ENCODE measurements at places on chromosomes 1 and 21.

GRCh38 chr1:69737527-69738185, 169.9 kb downstream of the LRRC7 start:
- no peak for DNase-seq

DNA sequence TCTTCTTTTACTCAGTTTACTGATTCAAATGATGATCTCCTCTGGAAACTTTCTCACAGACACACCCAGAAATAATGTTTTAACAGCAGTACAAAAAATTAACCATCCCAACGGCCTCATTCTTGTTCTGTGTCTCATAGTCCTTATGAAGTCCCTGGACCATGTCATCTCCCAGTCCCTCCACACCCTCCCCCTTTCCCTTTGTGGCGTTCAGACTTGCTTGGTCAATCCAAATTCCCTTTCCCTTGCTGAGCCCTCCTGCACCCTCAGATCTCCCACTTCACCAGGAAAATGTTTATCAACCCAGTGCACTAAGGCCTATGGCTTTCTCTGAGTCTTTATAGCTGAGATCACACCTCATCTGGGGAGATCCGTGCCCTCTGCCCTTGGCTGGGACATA, 85.9 kb downstream of the CENPF start:
- DNase-seq: no peak

- DNase-seq: no peak
Measured at GRCh38 chr1:207077012-207077411, 11.6 kb upstream of the C4BPB start.

DNA sequence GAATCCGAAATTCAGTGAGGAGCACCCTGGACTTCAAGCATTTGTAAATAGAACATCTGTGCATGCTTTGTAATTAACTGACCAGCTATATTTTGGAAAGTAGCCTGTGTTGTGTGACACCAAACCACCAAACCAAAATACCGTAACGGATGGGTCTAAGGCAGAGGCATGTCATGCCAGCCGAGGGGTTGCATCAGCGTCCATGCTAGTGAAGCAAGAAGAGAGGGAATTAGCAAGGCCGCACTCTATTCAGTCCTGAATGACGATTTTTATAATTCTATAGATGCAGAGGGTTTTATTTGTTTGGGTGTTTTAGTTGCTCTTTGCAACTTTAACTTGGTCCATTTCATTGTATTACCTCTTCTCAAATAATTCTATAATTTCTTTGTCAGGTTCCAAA, 116.8 kb upstream of the SMYD2 start:
- no peak for DNase-seq

DNA sequence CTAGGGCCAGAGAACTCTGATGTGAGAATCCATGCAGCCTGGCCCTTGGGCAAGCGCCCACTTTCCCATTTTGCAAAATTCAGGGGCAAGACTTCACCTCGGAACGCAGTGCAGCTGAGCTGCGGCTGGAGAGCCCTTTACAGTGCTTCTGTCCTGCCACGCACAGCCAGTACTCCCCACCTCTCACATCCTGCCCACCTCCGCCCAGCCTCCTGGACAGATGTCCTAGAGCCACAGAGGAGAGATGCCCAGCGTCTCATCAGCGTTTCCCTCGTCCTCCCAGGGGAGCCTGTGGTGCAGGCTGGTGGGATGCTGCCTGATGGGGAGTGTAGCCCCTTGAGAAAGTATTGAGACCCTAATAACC, 29.6 kb downstream of the RUNX3 start:
- DNase-seq: no peak

- no peak for DNase-seq
Measured at GRCh38 chr1:30444401-30444800, 279.0 kb downstream of the MATN1 start.

DNA sequence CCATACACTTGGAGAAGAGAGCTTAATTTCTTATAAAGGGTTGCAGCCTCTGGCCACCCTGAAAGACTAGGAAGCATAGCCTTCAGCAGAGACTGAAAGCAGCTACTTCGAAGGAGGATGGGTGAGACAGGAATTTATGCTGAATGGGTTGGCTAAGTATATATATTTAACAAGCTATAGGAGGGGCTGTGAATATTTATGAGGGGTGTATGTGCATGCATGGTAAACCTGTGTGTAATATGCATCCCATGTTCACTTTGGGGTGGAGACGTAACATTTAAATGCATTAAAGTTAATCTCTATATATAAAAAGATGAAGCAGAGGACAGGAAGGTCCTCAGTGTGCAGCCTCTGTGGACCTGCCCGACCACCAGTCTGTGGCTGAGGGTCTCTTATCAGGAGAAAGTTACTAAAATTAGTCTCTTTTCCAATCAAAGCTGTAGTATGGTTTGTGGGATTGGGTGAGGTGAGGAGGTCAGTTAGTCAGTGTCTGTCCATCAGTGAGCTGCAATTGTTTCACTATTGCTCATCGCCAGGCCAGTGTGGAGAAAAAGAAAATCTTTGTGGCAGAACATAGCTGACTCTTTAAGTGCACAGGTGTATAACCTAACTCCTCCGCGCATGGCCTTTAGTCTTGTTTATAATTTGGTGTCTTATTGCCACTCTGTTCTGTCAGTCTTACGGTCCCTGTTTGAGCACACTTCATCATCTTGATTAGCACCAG, 35.4 kb upstream of the DSCAM start:
- no peak for DNase-seq

DNA sequence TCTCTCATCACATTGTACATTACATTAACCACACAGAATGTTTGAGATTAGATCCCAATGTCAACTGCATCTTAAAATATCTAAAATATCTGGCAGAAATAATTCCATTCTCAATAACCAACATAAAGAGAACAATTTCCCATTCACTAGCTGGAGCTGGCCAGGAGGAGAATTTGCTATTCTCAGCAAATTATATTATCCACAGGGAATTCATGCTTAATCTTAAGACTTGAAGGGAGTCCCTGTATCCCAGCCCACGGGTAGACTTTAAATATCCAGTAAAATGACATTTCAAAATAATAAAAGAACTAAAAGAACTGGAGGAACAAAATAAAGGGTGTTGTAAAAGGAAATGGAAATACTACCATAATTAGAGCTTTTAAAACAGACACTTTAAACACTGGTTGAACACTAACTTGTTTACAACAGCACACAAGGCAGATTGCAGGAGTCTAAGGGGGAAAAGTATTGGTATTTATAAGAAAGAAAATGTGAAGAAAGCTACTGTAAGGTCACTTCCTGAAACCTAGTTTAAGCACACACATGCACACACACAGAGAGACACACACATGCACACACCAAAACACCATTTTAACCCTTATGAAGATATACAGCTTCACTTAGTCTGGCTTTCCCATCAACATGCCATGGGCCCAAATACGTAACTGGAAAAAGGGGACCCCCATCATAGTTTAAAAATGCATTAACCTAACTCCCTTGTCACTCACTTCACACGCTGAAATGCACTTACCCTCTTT, 107.0 kb downstream of the PTPN14 start:
- no peak for DNase-seq

GRCh38 chr1:81004011-81004410, 796.7 kb upstream of the ADGRL2 start:
- DNase-seq: no peak

DNA sequence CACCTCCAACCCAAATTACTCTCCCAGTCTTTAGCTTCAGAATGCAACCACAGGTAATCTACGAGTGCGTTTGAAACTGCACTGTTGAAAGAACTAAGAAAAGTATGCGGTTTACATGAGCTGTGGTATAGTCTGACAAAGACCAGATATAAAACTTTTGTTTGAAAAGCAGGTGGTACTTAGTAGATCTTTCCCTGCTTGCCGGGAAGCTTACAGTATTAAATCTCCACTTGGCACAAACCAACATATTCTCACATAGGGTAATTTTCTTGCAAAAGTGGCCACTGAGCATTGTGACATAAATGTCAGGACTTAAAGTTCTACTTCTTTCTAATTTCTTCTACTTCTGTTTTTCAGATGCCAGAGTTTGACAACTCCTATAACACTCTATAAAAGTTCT, 8.4 kb downstream of the RGS2 start:
- no peak for DNase-seq

GRCh38 chr1:230079199-230080024, 12.4 kb downstream of the GALNT2 start:
- DNase-seq: no peak

- DNase-seq: no peak
Measured at GRCh38 chr1:235078480-235079381, 49.9 kb downstream of the TOMM20 start.

DNA sequence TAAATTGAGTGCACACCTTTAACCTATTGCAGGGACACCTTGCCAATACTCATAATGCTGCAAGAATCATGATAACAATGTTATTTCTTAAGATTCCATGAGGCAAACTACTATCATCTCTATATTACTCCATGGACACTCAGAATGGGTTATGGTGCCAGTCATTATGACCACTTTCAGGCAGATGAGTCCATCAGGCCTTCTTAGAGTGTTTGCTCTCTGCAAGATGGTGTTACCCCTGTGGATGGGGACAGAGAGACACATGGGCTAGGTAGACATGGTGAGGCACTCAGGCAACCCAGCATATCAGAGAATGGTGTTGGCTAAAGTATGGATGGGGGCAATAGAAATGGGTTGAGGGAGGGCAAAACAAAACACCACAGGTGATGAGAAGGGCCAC, 59.7 kb downstream of the XCL2 start:
- DNase-seq: no peak

DNA sequence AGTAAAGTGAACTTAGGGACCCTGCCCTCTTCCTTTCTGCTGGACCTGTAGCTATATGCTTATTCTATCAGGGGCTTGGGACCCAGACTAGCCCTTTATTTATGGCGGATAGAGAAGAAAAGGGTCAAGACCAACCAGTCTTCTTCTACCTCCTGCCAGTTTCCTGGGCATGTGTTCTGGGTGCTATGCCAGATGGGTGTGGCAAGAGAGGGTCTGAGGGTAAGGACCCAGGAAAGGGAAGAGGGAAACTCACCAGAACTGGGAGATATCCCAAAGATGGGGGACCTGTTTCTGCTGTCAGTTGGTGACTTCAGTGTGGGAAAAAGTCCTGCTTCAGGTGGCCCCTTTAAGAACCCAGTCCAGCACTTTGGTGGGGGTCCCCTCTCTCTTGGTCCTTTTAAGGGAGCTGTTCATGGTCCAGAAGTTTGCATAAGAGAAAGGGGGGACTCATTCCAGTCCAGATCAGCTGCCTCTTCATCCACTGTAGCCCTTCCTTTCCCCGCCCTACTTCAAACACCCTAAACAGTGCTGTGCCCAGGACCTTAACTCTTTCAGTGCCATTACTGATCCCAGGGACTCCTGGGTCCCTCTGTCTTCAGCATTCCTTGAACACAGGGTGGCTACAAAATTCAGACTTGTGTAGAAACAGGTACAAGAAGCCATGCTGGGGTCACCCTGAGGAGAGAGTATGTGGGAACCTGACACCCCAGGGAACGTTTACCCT, 18.4 kb downstream of the SSR2 start:
- no peak for DNase-seq

- no peak for DNase-seq
Measured at GRCh38 chr1:7688659-7689058, 82.4 kb upstream of the VAMP3 start.

DNA sequence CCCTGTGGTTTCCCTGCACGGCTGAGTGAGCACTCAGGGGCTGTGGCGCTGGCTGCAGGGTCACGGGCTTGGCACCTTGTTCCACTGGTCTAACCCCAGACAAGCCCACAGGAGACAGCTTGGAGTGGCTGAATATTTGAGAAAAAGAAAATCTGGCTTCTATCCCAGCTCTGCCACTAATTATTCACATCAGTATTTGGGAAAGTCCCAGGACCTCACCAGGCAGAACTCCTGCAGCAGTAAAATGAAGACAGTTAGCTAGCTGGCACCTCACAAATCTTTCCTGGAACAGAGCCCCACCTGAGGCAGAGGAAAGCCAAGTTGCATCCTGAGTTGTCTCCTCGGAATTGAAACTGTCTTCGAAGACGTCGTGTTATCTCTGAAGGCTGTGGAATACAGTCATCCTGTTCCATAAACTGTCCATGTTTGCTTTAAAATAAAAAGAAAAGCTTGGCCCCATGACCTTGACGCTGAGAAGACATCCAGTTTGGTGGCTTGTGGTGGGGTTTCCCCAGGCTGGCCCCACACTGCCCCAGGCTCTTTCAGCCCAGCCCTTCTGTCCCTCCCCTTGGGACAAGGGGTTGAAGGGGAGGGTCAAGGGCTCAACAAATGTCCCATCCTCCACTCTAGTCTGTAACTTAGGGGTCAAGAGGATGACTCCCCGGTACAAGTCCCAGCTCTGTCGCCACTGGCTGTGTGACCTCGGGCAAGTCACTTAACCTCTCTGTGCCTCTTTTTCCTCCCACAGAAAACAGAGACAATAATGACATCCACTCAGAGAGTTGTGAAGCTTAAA, 93.8 kb upstream of the TMPRSS2 start:
- DNase-seq: no peak

- peak; percentile 42 for DNase-seq
Measured at GRCh38 chr1:23810818-23811540, 10.4 kb upstream of the GALE start.

DNA sequence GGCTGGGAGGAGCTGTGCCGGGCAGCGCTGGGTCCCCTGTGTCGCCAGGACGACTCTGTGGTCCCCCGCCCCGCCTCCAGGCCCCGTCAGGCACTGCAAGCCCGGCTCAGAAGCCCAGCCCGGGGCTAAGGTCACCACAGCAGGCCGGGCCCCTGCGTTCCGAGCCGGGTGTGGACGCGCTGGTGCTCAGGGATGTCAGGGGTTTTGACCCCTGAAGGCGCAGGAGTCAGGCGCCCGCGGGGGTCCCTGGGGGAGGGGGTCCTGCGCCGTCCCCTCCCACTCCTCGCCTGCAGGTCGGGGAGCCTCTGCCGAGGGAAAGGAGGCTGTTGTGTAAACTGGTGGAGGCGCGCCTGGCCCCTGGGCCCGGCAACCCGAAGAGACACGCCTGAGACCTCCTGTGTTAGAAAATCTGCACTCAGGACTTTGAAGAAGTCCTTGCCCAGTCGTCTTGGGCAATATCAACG, 23.7 kb upstream of the TMEM54 start:
- DNase-seq: no peak

GRCh38 chr21:15140321-15141019, 75.7 kb upstream of the NRIP1 start:
- no peak for DNase-seq

- DNase-seq: peak; percentile 13
Measured at GRCh38 chr1:8862528-8862927, 16.0 kb downstream of the ENO1 start.

DNA sequence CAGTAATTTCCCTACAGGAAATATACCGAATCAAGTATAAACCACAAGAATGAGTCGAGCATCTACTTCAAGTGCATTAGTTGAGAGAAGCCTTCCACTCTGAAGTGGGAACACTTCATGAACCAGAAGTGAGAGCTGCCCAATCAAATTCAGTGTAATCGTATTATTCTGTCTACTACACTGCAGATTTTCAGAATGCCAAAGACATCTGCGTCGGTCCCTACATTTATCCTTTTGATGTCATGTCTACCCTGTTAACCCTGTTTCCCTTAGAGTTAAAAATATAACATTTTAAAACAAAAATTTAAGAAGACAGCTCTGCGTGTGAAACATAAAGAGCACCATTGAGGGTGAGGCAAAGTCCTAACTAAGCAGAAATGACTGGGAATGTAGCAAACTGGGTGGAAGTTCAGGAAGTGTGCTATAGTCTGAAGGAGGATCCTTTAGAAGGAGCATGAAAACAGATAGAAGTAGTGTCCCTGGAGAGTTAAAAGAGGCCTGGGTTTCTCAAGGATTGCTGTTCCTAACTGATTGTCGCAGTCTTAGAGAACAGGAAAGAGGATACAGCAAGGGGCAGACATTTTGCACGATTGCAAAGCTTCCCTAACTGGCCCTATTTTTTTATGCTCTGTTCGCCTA, 291.2 kb downstream of the PTPRC start:
- DNase-seq: peak; percentile 40

Data from T-helper 2 cell (primary cell).